ENCODE measurements at places on chromosomes 1 and 21.

- DNase-seq: no peak
Observed at GRCh38 chr1:1373815-1374588, 1.0 kb downstream of the AURKAIP1 start.

DNA sequence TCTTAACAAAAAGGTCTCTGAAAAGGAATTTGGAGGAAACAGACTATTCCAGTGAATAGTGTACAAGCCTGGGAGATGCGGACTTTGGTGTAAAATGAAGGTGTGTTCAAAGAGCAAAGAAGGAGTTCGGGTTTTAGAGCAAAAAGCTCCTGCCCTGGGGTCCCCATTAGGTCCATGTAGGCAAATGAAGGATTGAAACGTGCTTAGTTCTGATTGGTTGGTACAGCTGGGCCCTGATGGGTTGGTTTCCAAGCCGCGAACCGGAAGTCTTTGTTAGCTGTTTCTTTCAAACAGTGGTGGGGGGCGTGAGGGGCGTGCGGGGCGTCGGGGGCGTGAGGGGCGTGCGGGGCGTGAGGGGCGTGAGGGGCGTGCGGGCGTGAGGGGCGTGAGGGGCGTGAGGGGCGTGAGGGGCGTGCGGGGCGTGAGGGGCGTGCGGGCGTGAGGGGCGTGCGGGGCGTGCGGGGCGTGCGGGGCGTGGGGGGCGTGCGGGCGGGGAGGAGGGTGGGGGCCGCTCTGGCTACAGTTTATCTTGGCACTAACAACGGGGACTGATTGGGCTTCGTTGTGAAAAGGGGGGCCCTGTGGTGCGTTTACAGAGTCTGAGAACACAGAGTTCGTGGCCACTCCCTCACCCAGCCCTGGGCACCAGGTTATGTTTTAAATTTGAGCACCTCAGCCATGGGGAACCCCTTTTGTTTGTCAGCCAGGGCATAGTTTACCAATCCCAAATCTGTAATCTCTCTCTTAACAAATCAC lies 29.4 kb downstream of the LRRC3 start:
- DNase-seq: no peak

- DNase-seq: no peak
Observed at GRCh38 chr21:44434568-44434925, 20.8 kb upstream of the LRRC3 start.

DNA sequence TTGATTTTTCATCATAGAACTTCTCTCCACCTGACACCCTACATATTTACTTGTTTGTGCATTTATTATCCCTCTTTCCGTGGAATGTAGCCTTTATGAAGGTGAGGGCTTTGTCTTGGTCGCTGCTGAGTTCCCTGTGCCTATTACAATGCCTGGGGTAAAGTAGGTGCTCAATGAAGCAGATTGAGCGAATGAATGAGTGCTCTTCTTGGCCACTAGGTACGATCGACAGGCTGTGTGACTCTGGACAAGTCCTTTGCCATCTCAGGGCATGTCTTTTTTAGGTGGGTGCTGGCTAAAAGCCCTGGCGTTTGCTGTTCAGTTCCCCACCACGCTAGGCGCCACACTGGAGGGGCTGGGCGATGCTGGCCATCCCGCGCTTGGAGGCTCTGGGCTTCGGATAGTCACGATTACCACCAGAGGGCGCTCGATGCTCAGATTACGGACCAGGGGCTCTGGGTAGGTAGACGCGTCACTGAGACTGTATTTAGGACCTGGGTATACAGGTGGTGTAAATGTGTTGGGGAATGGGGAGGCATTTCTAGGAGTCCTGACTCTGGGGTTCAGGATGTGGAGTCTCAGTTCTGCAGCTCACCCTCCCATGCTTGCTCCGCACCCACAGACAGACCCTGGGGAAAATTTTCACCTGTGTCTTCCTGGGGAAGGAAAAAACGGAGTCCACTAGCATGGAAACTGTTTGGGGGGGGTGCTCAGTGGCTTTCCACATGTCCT lies 71.0 kb upstream of the CSF3R start:
- DNase-seq: peak; percentile 80

- no peak for DNase-seq
Observed at GRCh38 chr1:23823767-23824166, 1.5 kb downstream of the HMGCL start.

- no peak for DNase-seq
Observed at GRCh38 chr1:216896146-216896545, 172.9 kb upstream of the ESRRG start.

GRCh38 chr1:88296642-88297041 lies 387.4 kb upstream of the PKN2 start:
- no peak for DNase-seq

DNA sequence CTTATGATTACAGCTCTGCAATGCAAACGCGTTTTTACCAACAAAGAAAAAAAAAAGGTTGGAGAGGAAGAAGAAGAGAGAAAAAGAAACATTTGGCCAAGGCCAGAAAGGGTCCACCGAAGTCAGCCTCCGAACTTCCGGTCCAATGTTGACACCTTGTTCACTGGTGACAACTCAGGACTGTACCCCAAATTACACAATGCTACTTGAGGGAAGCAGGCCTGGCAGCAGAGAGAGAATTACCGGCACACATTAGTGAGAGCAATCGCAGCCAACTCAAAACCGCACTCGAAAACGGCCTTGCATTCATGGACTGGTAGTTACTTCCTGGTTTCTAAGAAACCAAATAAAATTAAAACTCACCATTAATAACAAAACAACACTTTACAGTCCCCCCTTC lies 652.5 kb downstream of the KIF26B start:
- DNase-seq: peak; percentile 37

DNA sequence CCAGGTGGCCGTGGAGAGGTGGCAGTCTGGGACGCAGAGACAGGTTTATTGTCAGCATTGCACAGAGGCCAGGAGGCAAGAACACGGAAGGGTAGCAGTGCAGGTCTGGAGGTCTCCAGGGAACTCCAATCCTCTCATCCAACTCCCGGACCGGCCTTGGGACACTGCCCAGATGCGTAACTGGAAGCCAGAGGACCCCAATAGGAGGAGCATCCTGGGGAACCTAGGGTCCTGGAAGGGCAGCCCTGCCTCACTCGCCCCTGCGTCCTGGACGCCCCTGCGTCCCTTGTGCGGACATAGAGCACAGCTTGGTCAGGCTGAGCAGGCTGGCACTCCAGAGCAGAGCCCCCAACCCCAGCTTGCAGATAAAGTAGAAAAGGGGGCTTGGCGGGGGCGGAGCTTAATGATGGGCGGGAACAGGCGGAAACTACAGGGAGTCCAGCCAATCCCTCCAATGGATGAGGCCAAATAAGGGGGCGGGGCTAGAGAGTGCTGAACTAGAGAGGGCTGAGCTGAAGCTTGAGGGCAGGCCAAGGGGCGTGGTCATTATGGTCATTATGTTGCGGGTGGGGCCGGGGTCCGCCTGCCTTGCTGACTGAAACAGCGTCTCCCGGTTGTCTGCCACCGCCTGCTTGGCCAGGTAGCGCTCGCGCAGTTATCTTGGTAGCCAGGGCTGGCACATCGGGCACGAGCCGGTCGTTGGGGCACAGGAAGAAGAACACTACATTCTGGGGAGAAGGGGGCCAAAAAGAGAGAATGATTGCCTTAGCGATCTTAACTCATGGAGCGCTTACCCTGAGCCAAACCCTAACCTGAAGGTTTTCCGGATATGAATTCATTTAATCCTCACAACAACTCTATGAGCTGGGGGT lies 3.7 kb upstream of the ARHGEF19 start:
- peak; percentile 76 for DNase-seq

GRCh38 chr1:182611326-182611725 lies 7.1 kb upstream of the RGS16 start:
- DNase-seq: no peak

GRCh38 chr1:63742526-63742925 lies 31.3 kb upstream of the ROR1 start:
- DNase-seq: no peak

- DNase-seq: peak; percentile 59
Observed at GRCh38 chr1:197725044-197725443, 50.2 kb downstream of the DENND1B start.

- peak; percentile 73 for DNase-seq
Observed at GRCh38 chr1:83839566-83840173, 159.3 kb downstream of the TTLL7 start.

DNA sequence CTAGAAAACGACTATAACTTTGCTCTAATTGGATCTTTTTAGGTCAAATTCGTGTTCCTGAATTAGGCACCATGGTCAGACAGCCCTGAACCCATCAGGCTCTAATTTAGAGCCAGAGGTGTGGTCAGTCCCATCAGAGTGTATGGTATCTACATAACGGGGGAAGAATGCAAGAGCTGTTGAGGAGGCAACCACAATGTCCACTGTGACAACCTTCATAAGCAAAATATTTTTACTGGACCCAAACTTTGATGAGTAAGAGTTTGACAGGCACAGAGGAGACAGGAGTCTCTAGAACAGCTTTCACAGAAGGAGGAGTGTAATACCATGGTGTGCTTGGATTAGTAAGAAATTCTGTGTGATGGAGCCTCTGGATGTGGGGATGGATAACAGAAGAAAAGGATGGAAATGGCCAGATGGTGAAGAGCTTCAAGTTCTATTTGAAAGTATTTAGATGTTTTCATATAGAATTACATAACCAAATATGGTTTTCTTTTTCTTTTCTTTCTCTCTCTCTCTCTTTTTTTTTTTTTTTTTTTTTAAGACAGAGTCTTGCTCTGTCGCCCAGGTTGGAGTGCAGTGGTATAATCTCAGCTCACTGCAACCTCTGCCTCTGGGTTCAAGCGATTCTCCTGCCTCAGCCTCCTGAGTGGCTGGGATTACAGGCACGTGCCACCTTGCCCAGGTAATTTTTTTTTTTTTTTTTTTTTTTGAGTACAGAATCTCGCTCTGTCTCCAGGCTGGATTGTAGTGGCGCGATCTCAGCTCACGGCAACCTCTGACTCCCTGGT lies 24.9 kb downstream of the UBE2U start:
- DNase-seq: no peak

- no peak for DNase-seq
Observed at GRCh38 chr1:2041305-2041704, 8.9 kb upstream of the PRKCZ start.

GRCh38 chr21:41143596-41144325 lies 24.2 kb upstream of the BACE2 start:
- DNase-seq: no peak

DNA sequence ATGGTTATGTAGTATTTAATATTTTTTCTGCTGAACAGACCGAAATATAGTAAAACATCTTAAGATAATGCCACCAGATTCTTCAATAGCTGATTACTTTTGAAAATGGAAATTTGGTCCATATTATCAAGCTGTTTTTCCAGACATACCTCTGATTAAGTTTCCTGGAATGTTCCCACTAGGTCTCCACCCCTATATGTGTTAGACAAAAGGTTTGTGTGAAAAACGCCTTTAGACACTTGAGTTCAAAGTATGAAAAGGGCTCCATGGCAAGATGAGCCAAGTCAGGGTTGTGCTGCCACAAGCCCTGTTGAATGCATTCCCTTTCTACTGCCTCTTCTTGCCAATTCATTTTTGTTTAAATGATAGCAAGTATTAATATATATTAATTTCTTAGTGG lies 52.7 kb downstream of the ZBTB17 start:
- DNase-seq: no peak

DNA sequence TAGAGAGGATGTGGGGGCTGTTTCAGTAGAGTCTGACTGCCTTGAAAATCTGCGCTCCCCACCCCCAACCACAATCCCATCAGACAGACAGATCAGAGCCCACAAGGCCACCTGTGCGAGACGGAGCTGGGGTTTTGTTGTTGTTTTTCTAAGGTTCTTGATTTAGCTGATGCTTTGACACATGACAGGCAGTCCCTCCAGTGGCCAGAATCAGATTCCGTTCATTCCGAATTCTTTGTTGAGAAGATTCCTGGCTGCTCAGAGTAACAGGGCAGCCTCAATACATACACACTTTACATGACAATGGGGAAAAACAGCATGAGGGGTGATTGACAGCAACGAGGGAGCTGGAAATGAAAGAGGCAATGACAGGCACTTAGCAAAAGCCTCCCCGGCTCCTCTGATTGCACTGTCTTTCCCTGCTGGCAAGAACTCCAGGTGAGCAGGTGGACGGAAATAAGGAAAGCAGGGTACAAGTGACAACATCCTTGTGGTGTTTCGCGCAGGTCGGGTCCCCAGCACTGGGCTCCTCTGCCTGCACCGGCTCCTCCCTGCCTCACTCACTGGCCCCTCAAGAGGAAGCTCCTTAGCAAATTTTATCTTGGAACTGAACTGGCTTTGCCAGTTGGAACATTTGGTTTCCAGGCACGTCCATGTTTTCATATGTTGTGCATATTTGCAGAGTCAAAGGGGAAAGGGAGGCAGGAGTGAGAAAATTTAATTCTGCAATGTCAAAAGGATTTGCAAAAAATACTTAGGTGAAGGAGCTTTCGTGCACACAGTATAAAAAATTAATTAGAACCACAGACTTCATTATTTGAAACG lies 148.7 kb downstream of the PGBD5 start:
- DNase-seq: no peak

GRCh38 chr1:94314222-94314858 lies 77.0 kb upstream of the ARHGAP29 start:
- no peak for DNase-seq

- no peak for DNase-seq
Observed at GRCh38 chr21:37425001-37425400, 58.4 kb downstream of the DYRK1A start.

- DNase-seq: peak; percentile 25
Observed at GRCh38 chr1:168112673-168113305, 23.9 kb downstream of the GPR161 start.

- DNase-seq: peak; percentile 55
Observed at GRCh38 chr1:70143048-70143659, 62.2 kb downstream of the LRRC40 start.

DNA sequence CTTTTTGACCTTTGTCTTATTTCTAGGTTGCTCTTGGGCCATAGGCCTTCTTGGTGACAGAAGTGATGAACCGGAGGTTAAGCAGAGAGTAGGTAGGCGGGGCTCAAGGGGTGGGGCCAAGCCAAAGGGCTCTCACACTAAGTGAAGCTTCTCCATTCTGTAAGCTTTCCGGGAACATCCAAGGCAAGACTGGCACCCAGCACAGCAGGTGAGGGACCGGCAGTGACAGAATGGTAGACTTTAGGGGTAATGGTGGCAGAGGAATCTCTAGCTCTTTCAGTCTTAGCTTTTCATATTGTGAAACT lies at the start of gene TNFAIP8L2:
Gene TNFAIP8L2 (plus strand): TSS at position 135 of the 305 bp plus-strand sequence. CDS start 2,049 bp downstream, outside the sequence.
- peak; percentile 90 for DNase-seq

- peak; percentile 5 for DNase-seq
Observed at GRCh38 chr1:67652800-67653199, 32.2 kb upstream of the GADD45A start.

- no peak for DNase-seq
Observed at GRCh38 chr1:159185121-159185520, 13.7 kb downstream of the CADM3 start.

GRCh38 chr1:84385347-84385746 lies 12.9 kb upstream of the DNASE2B start:
- DNase-seq: no peak

GRCh38 chr1:22537441-22538139 lies 25.7 kb upstream of the EPHA8 start:
- no peak for DNase-seq

DNA sequence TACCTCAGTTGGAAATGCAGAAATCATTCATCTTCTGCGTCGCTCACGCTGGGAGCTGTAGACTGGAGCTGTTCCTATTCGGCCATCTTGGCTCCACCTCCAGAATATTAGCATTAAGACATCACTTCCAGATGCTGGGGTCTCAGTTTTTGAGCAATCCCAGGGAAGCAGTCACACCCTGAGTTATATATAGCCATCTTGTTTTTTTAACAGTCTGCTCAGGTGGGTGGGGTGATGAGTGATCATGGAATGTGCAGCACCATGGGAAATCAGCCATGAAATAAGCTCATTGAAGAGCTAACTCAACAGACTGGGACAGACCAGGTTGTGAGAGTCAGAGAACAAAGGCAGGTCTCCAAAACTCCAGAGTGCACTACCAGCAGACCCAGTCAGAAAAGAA lies 27.0 kb upstream of the HMGB4 start:
- DNase-seq: no peak
